ENCODE measurements at places on chromosomes 3 and 15.

DNA sequence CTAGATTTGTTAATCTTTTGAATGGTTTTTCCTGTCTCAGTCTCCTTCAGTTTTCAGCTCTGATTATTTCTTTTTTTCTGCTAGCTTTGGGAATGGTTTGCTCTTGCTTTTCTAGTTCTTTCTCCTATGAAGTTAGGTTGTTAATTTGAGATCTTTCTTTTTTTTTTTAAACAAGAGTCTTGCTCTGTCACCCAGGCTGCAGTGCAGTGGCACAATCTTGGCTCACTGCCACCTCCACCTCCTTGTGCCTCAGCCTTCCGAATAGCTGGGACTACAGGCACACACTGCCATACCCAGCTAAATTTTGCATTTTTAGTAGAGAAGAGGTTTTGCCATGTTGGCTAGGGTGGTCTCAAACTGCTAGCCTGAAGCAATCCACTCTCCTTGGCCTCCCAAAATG, 56.7 kb downstream of the UQCC5 start:
- no peak for DNase-seq

- DNase-seq, result no peak
Measured at GRCh38 chr15:31325595-31326155, 960 bp upstream of the KLF13 start.

- DNase-seq, result no peak
Measured at GRCh38 chr3:120488296-120488695, 37.5 kb upstream of the FSTL1 start.

- no peak for DNase-seq
Measured at GRCh38 chr15:48459571-48460442, 128.6 kb downstream of the DUT start.

- no peak for DNase-seq
Measured at GRCh38 chr3:70952033-70952747, 631.3 kb downstream of the FOXP1 start.

DNA sequence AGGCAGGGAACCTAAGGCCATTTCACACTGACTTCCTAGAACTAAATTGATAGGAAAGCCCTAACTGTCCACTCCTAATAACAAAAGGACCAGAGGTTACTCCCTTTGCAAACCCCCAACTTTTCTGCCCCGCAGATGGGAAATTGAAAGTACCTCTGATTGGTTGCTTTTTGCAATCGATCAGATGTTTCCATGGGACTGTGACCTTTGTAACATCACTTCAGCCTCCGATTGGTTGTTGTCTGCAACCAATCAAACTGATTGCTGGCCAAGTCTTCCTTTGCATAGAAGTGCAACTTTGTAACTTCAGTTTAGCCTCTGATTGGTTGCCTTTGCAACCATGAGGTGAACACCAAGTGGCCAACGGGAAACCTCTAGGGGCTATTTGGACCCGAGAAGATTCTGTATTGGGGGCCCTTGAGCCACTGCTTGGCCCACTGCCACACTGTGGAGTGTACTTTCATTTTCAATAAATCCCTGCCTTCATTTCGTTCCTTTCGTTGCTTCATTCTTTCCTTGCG, 11.3 kb upstream of the KNL1 start:
- DNase-seq, result peak; percentile 65

DNA sequence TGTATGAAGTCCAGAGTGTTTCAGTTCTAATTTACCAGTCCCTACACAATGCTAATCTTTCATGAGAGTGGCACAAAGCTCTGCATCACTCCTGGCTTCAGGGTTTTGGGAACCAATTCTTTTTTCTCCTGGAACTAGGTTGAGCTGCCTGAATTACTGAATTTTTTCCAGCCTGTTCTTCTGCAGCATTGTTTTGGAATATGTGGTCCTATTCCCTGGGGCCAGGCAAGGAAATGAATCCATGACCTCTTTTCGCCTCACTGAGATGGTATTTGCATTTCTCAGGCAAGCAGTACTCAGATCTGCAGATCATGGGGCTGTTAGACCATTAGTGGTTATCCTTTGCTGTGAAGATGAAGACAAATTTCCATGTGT, 25.6 kb upstream of the GPR171 start:
- no peak for DNase-seq

DNA sequence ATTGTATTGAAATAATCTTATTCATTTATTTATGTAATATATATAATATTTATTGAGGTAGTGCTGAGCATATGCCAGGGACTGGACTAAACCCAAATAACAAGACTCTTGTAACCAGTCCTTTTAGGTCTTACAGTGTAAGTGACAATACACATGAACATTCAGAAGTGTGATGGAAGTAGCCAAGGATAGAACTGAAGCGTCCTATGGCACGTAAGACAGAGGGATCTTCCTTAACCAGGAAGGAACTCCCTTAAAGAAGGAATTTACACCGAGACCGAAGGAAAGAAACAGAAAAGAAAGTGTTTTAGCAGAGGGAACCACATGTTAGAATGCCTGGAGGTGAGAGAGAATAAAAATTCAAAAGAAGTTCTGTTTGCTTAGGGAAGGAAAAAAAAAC, 23.6 kb upstream of the CLDN1 start:
- no peak for DNase-seq

DNA sequence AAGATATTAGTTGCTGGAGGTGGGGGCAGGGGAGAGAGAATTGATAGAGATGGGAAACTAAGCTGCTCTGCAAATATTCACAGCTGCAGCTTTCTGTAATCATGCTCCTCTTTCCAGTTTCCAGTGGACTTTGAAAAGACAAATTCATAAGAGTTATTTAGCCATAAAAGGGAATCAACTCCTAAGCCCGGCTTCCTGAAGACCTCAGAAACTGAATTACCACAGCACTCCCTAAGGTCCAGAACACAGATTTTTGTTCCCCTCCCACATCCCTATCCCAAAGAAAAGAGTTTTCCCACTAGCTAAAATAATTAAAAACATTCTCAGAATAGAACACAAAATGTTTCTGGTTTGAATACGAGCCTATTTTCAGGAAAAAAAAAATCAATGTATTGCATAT, 871.8 kb upstream of the NR2F2 start:
- DNase-seq, result no peak

GRCh38 chr15:71880276-71880675, 69.9 kb downstream of the NR2E3 start:
- no peak for DNase-seq

- DNase-seq, result peak; percentile 2
Measured at GRCh38 chr3:163490119-163490518, 1588.2 kb downstream of the SI start.

DNA sequence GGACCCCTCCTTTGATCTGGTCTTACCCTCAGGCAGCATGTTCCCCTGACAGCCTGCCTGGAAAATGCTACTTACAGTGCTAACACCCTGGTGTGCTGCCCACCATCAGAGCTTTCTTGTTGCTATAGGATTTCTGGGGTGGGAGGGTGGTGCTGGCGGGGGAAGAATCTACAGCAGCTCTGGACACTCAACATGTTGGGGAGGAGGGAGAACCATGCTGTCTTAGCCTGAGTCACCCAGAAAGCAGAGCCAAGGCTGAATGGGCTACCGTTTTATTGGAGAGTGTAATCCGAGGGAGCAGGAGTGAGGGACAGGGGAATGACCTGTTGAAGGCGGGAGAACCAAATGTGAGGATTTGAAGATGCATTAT, 45.6 kb downstream of the MFSD1 start:
- DNase-seq, result no peak

GRCh38 chr15:79378394-79379109, 53.6 kb upstream of the MINAR1 start:
- DNase-seq, result no peak

GRCh38 chr3:56894881-56895431, 93.2 kb upstream of the ARHGEF3 start:
- no peak for DNase-seq

GRCh38 chr3:71423151-71423906, 160.2 kb downstream of the FOXP1 start:
- DNase-seq, result peak; percentile 88

DNA sequence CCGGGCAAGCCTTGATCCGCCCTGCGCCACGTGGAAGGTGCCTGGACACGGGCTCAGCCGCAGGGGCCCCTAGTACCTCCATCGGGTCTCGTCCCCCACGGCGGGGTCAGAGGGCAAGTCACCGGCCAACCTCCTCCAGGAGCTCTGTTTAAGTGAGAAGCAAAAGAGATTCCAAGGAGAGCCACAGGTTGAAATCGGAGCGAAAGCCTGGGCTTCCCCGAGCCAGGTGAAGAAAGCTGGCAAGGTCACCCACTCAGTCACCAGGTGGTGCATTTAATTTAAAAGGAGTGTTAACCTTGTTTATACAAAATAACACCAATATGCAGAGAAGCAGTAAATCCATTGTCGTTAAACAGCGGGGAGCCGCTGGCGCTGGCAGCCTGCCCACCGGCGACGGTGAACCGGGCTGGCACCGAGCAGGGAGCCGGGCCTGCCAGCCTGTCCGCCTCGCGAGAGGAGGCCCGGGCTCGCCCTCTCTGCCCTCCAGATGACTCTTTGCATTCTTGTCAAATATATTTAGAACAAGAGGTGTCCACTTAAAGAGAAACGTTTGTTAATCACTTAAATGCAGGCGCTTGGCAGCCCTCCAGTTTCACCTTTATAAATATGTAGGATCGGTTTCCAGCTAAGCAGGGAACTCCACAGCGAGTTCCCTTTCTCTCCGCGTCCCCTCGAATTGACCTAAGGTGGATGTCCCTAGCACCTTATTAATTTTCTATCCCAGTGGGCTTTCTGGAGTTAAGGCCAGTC, 277.3 kb upstream of the NR2F2 start:
- DNase-seq, result peak; percentile 86

- DNase-seq, result no peak
Measured at GRCh38 chr15:79673416-79674123, 223.2 kb downstream of the MTHFS start.

DNA sequence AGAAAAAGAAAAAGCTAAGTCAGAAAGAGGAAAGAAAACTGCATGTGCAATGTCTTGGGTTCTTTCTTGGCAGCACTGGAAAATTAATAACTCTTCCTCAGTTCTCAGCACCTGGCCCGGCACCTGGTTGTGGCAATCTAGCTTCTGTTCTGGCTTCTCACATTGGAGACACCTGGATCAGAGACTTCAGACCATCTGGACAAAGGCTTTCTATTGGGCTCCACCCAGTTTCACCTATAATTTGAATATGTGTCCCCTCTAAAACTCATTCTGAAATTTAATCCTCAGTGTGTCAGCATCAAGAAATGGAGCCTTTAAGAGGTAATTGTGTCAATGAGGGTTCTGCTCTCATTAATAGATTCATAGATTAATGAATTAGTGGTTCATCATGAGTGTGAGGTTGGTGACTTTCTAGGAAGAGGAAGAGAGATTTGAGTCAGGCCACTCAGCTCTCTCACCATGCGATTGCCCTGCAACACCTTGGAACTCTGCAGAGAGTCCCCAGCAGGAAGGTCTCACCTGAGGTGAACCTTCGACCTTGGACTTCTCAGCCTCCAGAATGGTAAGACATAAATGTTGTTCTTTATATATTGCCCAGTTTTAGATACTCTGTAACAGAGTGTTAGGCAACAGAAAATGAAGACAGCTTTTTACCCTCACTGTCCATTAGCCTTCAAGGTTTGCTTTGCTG, 679.9 kb downstream of the NTRK3 start:
- no peak for DNase-seq

GRCh38 chr15:90190606-90191343, 10.4 kb upstream of the SEMA4B start:
- no peak for DNase-seq

DNA sequence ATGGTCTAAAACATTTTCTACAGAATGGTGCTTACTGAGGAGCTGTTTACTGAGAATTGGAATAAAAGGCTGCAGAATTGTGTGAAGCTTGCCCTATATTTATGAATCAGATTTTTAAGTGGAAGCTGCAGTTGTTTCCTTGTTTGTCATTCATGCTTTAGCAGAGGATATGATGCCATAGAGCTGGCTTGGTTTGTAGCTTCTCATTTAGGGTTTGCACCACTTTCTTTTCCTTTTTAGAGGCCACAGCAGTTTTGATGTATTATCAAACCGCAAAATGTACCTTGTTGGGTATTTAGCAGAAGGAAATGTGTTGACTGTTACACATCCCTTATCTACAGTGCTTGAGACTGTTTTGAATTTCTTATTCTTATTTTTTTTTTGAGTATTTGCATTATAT, 66.2 kb downstream of the RASA2 start:
- DNase-seq, result no peak

DNA sequence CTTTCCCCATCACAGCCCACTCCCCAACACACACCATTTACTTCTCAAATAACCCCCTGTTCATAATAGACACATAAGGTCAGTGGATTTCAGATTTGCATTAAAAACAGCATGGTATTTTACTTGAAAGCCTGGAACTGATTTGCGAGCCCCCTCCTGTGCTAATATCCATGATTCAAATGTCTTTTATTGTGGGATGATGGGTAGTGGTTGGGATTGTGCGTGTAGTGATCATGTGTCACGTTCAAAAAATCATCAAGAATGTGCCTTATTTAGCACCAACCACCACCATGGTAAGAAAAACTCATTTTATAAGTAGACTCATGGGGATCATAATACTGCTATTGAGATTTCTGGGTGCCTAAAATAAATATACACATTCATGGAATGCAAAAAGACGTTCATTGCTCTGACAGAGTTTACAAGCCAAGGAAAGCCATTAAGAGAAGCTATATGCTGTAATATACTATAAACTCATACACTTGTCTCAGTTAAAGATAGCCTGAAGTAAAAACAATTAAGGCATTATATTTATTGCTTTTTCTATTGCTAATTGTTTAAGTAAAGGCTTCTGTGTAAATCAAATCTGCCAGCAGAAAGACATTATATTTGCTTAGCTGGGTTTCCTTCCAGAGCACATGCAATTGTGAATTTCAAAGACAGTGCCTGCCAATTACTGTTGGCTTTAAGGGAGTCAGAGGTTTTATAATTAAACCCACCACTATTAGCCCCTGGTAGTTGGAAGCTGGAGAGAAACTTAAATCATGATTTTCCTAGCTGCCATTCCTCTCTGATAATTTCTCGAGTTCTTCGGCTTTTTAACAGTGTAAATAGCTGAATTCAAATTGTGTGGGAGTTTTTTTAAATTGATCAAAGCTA, 4.0 kb downstream of the TRAT1 start:
- DNase-seq, result no peak

GRCh38 chr3:19093084-19093483, 55.2 kb upstream of the KCNH8 start:
- no peak for DNase-seq

- no peak for DNase-seq
Measured at GRCh38 chr15:68374168-68374745, 57.7 kb downstream of the ITGA11 start.

- DNase-seq, result no peak
Measured at GRCh38 chr15:101558221-101558941, 68.9 kb upstream of the PCSK6 start.

DNA sequence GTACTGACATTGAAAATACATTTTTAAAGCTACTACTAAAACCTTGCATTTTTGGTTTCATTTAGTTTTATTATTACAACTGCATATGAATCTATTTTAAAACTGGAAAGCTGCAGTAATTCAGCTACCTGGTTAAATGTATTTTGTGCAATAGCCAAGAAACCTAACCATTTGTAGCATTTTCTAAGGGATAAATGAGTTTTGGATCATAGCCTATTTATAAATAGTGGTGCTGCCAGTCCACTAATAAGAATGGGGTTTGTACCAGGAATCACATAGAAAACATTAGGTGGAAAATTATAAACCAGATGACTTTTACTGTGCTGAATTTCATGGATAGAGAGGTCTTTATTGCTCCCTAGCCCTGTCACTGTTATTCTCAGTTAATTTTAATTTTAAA, 454.7 kb downstream of the DIPK2A start:
- no peak for DNase-seq
